ENCODE measurements at places on chromosomes 6 and 20.

DNA sequence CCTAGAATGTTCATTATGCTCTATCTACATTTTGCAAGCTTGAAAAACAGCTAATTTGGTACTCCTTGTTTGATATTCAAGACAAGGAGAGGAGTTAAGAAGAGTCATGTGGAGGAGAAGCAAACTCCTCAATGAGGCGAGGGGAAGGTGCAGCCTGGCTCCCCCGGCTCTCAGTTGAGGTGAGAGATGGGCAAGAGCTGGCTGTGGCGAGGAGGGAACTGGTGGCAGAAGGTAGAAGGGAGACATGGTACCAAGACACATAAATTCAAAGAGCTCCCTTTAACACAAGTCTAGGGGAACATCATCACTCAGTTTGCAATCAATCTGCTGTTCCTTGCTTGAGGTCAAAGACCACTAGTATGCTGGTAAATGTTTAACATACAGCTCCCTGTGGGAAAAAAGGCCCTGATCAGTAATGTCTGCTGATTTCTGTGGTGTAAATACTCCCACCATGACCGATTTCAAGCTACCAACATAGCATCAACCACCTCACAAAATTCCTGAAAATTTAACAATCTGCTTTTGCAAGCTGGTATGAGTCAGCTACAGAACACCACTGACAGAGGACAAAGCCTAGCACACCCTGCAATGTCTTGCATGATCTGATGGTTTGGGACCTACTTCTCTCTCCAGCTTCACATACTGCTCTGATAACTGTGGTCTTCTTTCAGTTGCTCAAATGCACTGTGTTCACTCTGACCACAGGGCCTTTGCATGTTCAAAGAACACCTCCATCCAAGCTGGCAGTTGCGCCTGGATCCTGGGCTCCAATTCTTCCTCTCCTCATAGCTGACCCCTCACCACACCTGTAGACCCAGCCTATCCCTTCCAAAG, 516.3 kb upstream of the CHD6 start:
- DNase-seq, result peak; percentile 66

DNA sequence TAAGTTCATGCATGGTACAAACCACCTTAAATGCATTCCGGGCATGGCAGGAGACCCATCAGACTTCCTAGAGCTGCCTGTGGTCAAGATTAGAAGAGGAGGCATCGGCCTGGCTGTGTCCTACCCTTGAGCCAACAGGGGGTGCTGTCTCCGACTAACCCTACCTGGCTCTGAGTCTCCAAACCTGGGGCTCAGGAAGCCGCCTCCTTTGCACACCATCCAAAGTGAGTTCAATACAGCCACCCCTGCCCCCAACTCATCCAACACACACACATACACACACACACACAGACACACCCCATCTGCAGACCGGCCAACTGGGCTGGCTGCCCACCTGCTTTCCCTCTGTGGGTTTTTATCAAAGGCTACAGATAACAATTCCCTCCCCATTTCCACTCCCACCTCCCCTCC, 77.0 kb downstream of the JPH2 start:
- DNase-seq, result no peak

- DNase-seq, result no peak
Measured at GRCh38 chr6:113855500-113856374, 1.4 kb upstream of the MARCKS start.

GRCh38 chr6:131488780-131489179, 84.2 kb upstream of the ARG1 start:
- no peak for DNase-seq

GRCh38 chr6:89387516-89388201, 24.4 kb downstream of the RRAGD start:
- no peak for DNase-seq

DNA sequence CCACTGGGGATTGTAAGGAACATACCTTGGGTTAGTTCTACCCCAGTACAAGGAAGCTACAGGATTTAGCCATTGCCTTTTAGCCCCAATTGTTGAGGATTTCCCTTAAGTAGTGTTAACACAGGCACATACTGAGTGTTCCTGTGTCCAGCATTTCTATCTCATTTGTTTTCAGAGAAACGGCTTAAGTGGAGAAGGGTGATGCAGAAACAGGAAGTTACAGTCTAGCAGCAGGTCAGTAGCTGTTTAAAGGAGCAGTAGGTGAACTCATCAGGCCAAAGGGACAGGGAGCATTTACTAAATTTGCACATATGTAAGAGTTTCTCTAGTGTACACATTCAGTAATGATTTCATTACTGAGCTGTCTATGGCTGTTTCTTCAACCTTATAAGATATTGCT, 644.2 kb upstream of the GJE1 start:
- DNase-seq, result no peak

Measured in HepG2 (cell line).